Activated T-helper 1 cell treated with anti-CD3 and anti-CD28 coated beads, Interleukin-2, amount 50 U/mL, for 16 hours (primary cell): ENCODE measurements at places on chromosomes 4 and X.

- no peak for DNase-seq
Observed at GRCh38 chr4:74093981-74094623, 4.9 kb downstream of the CXCL2 start.

- DNase-seq = no peak
Observed at GRCh38 chr4:21514022-21514694, 434.4 kb downstream of the KCNIP4 start.

DNA sequence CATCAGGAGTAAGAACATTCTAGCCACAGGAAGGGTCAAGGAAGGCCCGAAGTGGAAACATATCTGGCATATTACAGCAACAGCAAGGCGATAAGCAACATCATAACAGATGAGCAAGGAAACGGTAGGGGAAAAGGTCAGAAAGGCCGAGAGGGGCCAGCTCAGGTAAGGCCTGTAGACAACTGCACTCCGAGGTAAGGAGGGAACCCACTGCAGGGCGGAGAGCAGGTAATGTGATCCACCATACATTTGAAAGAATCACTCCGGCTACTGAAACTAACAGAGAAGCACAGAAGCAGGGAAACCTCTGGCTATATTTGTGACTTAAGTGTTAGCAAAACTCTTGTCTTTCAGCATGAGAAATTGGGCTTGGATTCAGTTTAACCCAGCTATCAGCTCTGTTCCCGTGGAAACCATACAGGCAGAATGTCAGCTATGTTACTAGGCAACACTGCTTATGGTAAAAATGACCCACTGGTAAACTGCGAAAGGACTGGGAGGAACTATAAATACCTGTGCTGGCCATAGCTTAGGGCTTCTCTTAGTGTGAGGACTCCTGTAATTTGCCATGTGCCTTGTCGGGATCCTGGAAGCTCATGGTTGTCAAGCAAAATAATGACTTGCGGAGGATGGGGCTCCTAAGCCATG is 31.0 kb downstream of the FRYL start:
- no peak for DNase-seq

GRCh38 chr4:23986270-23986669 is 96.4 kb upstream of the PPARGC1A start:
- DNase-seq = no peak

DNA sequence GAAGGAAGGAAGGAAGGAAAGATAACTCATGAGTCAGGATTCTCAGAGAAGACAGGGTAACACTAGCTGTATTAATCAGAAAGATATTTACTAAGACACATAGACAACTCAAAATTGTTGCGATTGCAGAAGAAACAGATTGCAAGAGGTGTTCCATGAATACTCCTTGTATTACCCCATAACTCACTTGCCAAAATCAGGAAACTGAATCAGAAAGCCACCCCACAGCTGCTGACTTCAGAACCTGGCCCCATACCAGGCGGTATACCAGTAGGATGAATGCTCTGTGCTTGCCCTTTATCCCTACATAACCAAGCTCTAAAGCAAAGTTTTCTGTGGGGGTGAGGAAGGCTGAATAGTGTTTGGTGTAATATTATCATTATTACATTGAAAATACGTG is 468.5 kb downstream of the IQCM start:
- DNase-seq = no peak

DNA sequence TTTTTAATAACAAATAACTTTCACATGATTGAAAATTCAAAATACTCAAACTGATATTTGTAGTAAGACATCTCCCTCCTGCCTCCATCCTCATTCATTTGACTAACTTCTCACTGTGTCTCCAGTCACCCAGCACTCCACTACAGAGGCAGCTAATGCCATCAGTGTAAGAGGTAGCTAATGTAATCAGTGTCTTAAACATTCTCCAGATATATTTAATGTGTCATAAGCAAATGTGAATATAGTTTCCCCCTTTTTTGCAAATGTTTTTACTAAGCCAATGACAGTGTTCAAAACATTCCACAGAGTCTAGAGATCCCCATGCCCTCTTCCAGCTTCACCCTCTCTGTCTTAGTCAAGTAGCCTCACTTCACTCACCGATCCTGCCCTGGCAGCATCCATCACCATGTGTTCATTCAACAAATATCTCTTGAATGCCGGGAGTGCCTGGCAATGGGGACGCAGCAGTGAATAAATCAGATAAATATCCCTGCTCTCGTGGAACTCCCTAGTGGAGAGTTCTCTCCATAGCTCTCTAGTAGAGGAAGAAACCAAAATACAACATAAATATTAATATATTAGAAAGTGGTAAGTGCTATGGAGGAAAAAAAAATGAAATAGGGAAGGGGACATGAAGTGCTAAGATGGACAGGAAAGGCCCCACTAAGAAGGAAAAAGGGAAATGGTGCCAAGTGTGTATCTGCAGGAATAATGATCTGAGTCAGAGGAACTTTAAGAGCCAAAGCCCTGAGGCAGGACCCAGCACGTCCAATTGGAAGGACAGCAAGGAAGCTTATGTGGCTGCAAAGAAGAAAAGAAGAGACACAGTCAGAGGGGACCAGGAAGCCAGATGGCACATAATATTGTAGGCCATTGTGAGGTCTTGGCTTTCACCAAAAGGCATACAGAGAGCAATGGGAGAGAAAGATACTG is 18.7 kb downstream of the SCFD2 start:
- no peak for DNase-seq

GRCh38 chrX:100289066-100289558 is 121.0 kb downstream of the PCDH19 start:
- no peak for DNase-seq

DNA sequence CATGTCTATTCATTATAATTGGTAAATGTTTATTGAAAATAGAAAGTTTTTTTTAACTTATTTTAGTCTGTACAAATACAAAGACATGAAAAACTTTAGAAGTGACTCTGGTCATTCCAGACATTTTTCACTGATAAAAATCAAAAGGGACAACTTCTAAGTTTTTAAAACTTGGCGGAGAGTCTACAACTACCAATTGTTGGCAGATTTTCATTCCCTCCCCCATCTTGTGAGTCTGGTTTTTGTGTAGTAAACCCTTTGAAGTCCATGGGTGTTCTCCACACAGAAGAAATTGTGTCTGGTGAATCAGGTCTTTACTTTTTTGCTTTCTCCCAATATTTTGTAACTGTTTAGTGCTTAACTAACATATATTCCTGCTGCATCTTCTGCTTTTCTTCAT is 336.5 kb downstream of the PDGFC start:
- no peak for DNase-seq

DNA sequence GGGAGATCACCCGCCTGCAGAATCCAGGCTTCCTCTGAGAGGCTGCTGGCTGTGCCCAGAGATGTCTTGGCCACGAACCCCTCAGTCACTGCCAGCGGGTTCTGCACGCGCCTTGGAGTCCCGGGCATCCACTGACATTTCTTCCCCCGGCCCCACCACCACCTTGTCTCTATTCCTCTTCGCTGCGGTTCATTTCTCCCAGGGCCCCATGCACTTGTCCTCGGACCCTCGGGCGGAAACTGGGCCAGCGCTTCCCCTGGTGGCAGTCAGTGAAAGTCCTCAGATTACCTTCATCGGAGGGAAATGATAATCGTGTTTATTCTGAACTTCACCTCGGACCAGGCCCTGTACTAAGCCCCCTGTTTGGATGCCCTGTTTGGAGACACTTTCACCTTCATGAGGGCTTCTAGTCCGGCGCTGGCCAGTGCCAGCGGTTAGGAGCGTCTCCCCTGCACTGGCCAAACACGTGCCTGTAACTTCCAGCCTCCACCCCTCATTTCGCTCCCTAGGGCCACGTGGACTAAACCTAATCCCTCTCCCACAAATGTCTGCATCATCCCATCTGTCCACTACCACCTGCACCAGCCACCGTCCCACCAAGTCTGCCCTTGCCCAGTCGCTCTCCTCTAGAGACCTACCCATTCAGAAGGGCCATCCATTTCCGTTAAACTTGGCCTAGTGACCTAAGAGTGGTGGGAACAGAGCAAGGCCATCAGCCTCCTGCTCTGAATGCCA is 82.0 kb downstream of the DCTD start:
- DNase-seq = no peak

- no peak for DNase-seq
Observed at GRCh38 chrX:9635803-9636202, 129.8 kb downstream of the GPR143 start.

DNA sequence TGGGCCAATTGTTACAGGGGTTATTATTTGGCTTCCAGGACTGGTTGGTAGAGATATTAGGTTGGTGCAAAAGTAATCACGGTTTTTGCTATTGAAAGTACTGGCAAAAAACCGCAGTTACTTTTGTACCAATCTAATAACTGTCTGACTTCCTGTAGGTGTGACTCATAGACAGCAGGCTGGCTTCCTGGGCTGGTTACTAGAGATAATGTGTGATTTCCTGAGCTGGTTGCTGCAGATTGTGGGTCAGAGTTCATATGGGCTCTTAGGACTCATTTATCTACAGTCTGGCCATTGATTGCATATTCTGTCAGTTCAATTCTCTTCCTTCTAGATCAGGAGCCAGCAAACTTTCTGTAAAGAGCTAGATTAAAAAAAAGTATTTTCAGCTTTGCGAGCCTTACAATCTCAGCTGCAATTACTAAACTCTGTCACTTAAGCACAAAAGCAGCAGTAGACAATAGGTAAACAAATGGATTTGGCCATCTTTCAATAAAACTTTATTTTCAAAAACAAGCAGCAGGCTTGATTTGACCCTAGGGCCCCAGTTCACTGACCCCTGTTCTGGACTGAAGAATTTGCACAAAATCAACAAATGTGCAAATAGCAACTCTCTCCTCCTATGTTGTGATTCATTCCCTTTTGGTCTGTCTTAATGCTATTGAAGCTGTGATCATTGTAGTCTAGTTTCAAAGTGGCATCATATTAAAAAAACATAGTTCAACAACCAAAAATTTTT is 50.8 kb upstream of the BOD1L1 start:
- DNase-seq = no peak

DNA sequence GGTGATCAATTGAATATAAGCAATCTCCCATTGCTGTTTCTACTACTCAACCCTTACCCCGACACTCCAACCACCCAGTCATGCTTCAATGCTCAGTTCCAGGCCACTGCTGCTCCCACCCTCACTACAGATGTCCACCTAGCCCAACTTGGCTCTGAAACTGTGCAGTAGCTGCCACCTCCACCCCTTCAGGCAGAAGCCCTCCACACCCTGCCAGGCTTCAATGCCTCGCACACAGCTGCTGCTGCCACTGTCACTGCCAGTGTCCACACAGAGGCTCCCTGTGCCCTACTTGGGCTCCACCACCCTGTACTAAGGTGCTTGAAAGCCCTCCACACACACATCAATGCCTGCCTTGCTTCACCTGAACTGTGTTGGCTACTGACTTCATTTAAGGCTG is 34.6 kb downstream of the LAMTOR3 start:
- DNase-seq = no peak

DNA sequence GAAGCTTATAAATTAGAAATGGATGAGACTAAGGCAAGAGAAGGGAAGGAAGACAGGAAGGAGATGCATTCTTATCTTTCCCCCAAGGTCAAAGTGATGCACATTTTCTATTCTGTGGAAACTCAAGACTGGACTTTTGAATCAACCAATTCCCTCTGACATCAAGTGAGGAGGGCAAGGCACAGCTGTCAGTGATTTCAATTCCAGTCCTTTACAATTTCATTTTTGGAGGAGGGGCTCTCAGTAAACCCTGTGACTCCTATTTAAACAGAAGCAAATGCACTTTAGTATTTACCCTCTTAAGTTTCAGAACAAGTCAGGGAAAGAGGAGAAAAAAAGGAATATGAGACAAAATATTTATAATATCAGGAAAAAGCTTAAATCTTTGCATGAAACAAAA is 134.0 kb downstream of the MGST2 start:
- DNase-seq = no peak

DNA sequence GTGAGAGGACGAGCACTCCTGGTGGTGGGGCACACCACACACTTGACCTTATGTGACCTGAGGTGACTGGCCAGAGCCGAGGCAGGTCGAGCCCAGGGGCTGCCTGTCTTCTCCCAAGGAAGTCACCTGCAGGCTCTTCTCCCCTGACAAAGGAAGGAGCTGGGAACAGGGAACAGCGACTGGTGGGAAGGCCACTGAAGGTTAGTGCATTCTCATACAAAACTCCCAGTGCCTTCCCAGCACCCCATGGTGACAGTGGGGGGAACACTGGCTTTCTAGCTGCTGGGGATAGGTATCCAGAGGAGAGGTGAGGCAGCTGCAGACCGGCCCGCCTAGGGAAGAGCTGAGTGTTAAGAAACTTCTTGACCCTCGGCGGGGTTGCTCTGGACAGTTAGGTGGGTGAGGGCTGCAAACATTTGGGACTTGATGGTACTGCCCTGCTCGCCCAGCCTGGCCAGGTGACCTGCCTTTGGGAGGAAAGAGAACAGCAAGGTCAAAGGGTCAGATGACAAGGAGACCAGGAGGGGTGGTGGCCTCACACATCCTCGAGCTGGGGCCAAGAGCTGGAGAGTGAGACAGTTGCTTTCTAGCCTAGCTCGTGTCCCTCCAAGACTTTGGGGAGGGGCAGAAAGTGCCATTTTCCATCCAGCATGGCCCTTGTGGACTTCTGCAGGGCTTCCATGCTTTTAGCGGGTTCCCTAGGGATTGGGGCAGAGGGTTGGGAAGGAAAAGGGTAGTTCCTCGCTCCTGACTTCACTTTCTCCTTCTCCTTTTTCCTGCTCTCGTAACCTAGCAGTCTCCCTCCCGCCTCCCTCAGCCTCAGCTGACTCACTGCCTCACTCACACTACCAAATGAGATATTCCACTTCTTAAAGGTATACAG is 2.7 kb downstream of the NALF2 start:
- DNase-seq = no peak

GRCh38 chr4:138788267-138788790 is 227.3 kb upstream of the NOCT start:
- DNase-seq = no peak

DNA sequence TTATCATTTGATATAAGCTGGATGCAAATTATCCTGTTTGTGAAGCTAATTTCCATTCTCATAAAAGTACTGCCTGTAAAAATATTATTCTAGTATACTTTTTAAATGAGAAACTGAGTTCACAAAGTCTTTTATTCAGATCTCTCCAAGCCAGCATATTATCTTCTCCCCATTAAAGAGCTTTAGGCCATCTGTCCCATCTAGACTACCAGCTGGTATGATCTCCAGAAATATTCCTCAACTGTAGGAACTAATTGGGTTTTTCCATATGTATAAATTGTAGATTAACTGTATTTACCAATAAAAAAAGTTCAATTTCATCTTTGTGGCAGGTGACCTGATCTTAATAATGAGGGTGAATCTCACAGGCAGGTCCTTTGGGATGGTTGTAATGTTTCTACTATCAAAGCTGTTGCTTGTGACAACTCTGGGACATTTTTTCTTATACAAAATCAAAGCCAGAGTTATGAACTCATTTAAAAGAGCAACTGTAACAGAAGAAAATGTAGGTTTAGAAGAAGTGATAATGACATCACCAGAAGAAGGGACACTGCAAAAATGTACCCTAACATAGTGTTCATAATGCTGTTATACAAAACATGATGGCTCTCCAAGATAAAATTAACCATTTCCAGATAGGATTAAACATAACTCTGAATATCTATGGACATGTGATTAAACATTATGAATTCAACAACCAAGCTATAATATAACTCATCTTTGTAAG is 132.8 kb downstream of the KCNIP4 start:
- DNase-seq = no peak
